ENCODE measurements at places on chromosomes 12 and 14.
A peak's percentile ranks its signal among the peaks of the same experiment; 100 is the strongest.

DNA sequence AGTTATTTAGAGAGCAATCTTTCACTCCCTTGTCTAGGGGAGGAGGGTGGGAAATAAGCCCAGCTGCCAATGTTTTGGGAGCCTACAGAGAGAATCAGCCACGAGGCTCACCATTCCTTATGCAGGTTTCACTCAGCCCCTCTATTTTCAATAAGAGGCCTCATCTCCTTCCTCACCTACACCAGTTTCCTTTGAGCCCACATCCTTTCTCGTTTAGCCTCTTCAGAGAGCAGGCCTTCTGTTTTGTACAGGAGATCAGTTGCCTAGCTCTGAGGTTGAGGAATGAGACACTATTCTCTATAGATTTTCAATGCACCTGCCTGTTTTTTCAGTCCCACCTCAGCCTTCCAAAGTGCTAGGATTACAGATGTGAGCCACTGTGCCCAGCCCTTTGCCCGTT lies 17.9 kb downstream of the SNAPC1 start:
- DNase-seq, result no peak

- peak; percentile 41 for DNase-seq
Observed at GRCh38 chr14:53646925-53647324, 309.7 kb downstream of the BMP4 start.

DNA sequence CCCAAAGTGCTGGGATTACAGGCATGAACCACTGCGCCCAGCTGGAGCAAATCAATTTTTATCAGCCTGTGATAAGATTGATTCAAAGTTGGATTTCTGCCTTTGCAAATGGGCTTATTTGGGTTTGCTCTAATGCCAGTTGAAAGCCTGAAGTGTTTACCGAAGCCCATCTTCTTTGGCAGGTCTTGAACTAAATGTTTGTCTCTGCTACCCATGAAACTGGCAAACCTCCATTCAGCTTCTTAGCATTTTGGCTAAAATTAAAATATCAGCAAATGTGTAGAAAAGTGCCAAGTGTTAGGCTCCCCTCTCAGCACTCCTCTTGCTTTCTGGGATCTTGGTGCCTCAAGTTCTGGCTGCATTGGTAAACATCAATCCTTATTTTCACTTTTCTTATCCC lies 61.5 kb downstream of the MGAT4C start:
- no peak for DNase-seq

- DNase-seq, result no peak
Observed at GRCh38 chr12:113054948-113055486, 1.5 kb upstream of the DTX1 start.

- DNase-seq, result peak; percentile 35
Observed at GRCh38 chr14:104975481-104976197, 2.5 kb downstream of the AHNAK2 start.

DNA sequence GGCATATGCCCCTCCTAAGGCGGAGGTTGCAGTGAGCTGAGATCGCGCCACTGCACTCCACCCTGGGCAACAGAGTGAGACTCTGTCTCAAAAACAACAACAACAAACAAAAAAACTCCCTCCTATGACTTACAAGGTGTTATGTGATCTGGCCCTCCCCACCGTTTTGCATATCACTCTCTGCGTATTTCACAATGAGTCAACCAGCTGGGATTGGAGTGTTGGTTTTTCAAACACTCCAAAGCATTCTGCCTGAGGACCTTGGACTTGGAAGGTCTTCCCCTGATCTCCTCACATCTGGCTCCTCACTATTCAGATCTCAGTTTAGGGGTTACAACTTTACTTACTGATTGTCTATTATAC lies 14.0 kb downstream of the MANSC1 start:
- no peak for DNase-seq

DNA sequence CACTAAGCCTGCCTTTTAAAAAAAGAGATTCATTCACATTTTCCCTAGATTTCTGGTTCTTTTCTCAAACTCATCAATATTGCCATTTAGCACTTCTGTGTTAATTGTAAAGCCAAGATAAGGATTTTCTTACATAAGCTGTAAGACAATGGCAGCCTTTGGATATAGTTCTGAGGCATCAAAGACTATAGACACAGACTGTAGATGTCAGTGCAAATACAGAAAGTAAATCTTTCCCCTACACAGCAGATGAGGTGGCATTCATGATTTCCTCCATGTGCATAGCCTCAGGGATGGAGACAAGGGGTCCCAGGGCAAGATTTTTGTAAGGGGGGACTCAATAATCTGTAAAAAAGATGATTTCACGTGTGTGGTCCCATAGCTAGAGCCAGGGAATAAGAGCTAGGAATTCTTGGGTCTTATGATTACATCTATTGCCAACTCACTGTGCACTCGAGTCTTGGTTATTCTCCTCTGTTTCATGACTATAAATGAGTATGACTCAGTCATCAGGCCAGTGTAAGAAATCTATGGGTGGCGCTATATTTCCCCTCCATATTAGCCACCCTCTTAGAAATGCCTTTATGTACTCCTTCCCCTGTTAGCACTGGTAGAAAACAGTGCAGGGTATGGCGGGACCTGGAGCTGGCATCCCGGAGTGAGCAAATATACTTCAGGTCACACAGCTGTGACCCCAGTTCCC lies 207.5 kb downstream of the EXOC5 start:
- DNase-seq, result no peak

- no peak for DNase-seq
Observed at GRCh38 chr12:52026263-52026662, 19.5 kb downstream of the TAMALIN start.

DNA sequence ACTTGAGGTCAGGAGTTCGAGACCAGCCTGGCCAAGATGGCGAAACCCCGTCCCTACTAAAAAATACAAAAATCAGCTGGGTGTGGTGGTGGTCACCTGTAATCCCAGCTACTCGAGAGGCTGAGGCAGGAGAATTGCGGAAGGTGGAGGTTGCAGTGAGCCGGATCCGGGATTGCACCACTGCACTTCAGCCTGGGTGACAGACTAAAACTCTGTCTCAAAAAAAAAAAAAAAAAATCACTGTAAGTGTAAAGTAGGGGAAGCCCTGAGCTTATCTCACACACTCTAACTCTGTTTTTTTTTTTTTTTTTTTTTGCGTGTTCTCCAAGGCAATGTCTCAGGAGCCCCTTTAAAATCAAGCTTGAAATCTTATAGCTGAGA lies 421 bp upstream of the RBMS2 start:
- DNase-seq, result no peak

GRCh38 chr14:99351166-99352007 lies 79.4 kb upstream of the BCL11B start:
- no peak for DNase-seq

DNA sequence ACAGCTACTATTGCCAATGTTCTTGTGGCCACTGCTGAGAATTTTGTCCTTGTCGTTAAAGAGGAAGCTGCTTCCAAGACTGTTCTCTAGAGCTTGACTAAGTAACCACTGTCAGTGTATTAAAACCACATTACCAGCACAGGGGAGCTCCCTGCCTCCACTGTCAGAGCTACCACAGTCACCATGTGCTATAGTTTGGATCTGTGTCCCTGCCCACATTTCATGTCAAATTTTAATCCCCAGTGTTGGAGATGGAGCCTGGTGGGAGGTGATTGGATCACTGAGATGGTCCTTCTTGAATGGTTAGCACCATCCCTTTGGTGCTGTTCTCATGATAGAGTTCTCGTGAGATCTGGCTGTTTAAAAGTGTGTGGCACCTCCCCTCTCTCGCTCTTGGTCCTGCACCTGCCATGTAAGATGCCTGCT lies 23.2 kb upstream of the RAP1B start:
- DNase-seq, result no peak

- peak; percentile 23 for DNase-seq
Observed at GRCh38 chr12:108237272-108237671, 101.8 kb downstream of the CMKLR1 start.

GRCh38 chr12:131432532-131433260 lies 278.2 kb upstream of the SFSWAP start:
- no peak for DNase-seq

DNA sequence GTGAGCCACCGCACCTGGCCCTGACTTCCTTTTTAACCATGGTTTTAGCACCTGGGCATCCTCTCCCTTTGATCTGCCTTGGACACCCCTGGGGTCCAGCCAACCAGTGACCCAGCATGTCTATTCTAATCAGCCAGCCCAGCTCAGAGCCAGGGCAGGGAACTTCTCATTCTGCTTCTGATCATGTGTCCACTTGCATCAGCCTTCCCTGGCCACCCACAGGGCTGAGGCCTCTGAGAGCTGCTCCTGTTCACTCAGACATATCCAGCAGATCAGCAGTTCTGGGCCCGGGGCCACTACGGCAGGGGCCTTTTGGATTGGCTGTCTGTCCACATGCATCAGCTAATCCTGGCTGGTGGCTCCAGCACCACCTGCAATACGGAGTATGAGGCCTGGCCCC lies 117.9 kb upstream of the MAP1LC3B2 start:
- no peak for DNase-seq

GRCh38 chr12:110135806-110136205 lies 11.6 kb downstream of the IFT81 start:
- no peak for DNase-seq

GRCh38 chr12:546920-547845 lies 87.4 kb downstream of the B4GALNT3 start:
- DNase-seq, result peak; percentile 62

DNA sequence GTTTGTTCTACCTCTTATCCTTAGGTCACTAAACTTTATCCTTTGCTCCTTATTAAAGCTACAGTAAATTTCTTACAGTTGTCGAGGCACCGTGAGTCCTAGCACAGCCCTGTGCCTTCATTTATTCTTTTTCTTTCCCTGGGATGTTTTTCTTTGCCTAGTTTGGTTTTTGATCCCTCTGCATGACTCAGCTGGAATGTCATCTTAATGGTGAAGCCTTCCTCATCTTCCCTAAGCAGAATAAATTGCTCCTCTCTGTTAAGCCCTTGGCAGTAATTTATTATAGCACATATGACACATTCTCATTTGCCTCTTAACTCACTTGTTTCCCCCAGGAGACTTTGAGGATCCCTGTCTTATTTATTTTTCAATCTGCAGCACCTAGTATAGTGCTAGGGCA lies 16.6 kb downstream of the ACTR10 start:
- no peak for DNase-seq

DNA sequence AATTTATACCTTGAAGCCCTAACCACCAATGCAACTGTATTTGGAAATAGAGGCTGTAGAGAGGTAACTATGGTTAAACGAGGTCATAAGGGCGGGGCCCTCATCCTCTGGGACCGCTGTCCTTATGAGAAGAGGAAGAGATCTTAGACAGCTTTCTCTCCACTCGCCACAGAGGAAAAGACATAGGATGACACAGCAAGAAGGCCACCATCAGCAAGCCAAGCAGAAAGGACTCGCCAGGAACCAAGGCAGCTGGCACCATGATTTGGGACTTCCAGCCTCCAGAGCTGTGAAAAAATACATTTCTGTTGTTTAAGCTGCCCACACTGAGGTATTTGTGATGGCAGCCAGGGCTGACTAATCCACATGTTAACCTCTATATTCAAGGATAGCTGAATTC lies 30.4 kb upstream of the BCAT1 start:
- no peak for DNase-seq

DNA sequence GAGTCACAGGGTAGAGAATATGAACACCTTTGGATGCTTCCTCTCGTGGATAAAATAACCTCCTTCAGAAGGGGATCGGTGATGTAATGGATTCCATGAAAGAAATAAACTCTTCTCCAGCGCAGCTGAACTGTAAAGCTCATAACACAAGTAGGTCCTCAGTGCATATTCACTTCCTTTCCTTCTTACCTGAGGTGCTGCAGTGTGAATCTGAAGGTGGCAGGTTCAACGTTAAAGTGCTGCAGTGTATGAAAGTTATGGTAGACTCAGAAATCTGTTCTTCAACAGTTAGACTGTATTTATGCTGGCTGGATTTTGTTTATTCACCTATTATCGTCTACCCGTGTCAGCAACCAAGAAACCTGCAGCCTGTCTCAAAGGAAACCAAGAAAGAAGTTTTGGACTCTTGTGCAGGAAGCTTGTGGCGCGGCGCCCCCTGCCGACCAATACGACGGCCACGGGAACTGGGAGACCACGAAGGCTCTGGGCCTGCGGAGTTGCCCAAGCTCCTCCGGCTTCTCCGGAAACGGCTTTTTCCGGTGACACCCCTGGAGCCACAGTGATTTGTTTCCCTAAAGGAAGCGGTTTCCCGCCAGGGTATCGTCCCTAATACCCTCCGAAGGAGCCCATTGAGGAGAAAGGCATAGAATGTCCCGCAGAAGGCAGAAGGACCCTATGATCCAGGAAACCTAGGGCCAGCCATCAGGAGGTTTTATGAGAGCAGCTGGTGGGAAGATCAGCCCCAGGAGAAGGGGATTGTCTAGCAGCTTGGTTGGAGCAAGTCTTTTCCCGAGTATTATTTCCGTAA lies 17.6 kb upstream of the RNASE3 start:
- peak; percentile 39 for DNase-seq

DNA sequence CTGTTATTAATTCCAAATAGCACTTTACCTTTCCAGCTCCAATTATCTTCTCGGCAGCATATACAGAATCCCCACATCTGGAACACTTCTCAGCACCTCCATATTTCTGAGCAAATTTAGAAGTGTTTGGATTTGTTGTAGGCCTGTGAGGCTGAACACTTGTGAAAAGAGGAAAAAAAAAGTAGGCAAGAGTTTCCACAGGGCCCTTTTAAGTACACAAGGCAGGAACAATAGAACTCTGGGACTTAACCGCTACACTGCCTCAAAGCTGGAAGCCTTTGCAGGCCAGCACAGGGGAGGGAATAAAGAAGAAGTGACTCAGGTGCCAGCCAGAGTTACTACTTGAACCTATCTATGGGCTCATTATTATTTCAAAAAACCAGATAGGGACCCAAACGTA lies 18.6 kb downstream of the CSRP2 start:
- DNase-seq, result no peak

DNA sequence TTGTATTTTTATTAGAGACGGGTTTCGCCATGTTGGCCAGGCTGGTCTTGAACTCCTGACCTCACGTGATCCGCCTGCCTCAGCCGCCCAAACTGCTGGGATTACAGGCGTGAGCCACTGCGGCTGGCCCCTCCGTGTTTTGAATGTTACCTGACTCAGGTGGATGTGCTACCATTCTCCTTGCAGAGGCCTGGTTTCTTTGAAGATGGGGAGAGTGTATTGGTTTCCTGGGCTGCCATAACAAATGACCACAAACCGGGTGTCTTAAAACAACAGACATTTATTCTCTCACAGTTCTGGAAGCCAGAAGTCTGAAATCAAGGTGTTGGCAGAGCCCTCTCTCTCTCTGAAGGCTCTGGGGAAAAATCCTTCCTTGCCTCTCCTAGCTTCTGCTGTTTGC lies 98.0 kb downstream of the IRF2BPL start:
- no peak for DNase-seq

GRCh38 chr14:71625891-71626701 lies 306.1 kb upstream of the RGS6 start:
- DNase-seq, result no peak

Data from SJCRH30 (cell line).